ENCODE measurements at places on chromosomes 6 and 20.

- peak; percentile 80 for DNase-seq
Measured at GRCh38 chr20:37630166-37630565, 63.7 kb upstream of the CTNNBL1 start.

- DNase-seq: no peak
Measured at GRCh38 chr20:45701873-45702272, at the start of gene WFDC13. Gene WFDC13, plus strand, starts transcription at chr20:45702038. Its CDS starts 86 bp downstream, at chr20:45702124.

DNA sequence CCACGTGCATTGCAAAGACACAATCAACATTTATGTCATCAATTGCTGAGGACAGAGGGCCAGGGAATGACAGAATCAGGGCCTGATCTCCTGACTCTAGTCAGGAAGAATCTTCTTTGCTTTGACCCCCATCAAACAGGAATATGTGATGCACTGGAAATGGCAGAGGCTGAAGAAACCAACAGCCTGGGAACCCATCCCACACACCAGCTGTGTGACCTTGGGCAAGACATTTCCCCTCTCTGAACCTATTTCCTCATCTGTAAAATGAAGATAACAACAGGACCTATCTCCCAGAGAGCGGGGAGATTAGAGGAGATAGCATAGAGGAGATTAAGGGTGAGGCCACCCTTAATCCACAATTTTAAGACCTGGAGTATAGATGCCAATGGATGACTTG lies 1.5 kb downstream of the HNF4A start:
- no peak for DNase-seq

DNA sequence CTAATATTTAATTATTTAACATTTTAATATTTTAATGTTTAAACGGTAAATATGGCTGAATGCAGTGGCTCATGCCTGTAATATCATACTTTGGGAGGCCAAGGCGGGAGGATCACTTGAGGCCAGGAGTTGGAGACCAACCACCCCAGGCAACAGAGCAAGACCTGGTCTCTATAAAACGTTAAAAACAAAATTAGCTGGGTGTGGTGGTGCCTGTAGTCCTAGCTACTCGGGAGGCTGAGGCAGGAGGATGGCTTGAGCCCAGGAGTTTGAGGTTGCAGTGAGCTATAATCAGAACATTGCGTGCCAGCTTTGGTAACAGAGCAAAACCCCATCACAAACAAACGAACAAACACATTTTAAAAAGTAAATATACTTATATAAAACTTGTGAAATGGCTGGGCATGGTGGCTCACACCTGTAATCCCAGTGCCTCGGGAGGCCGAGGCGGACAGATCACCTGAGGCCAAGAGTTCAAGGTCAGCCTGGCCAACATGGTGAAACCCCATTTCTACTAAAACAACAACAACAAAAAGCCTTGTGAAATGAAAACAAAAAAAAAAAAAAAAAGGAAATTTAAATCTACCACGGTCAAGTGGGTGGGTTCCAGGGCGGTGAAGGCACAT lies 8.2 kb downstream of the SRXN1 start:
- no peak for DNase-seq

- no peak for DNase-seq
Measured at GRCh38 chr6:170074435-170074834, 216.4 kb downstream of the DLL1 start.

- no peak for DNase-seq
Measured at GRCh38 chr6:129280749-129281148, 397.8 kb downstream of the LAMA2 start.

DNA sequence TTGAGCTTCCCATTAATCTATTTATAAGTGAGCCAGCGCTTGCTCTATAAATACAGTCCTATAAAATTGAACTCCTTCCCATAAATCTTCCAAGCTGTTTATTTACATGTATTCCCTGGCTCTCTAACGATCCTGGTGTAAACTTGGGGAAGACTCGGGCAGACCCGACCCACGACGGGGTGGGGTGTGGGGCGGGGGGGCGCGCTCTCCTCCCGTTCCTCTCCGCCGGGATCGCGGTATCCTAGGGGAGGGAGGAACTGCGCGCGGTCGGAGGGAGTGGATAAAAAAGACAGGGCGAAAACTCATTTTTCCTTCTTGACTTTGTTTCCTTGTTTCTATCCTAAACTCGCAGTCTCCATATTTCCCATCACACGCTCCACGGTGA lies 31.1 kb downstream of the TFAP2B start:
- DNase-seq: no peak

GRCh38 chr6:22886650-22887581 lies 317.6 kb downstream of the HDGFL1 start:
- no peak for DNase-seq

GRCh38 chr20:58741384-58741783 lies 48.8 kb downstream of the NPEPL1 start:
- no peak for DNase-seq

GRCh38 chr6:143969077-143969476 lies 39.0 kb downstream of the PLAGL1 start:
- DNase-seq: no peak

- DNase-seq: no peak
Measured at GRCh38 chr6:10460096-10460495, 45.2 kb upstream of the TFAP2A start.

GRCh38 chr6:7145885-7146828 lies 38.4 kb downstream of the RREB1 start:
- DNase-seq: no peak

GRCh38 chr6:134347885-134348805 lies 30.2 kb upstream of the SGK1 start:
- DNase-seq: no peak

DNA sequence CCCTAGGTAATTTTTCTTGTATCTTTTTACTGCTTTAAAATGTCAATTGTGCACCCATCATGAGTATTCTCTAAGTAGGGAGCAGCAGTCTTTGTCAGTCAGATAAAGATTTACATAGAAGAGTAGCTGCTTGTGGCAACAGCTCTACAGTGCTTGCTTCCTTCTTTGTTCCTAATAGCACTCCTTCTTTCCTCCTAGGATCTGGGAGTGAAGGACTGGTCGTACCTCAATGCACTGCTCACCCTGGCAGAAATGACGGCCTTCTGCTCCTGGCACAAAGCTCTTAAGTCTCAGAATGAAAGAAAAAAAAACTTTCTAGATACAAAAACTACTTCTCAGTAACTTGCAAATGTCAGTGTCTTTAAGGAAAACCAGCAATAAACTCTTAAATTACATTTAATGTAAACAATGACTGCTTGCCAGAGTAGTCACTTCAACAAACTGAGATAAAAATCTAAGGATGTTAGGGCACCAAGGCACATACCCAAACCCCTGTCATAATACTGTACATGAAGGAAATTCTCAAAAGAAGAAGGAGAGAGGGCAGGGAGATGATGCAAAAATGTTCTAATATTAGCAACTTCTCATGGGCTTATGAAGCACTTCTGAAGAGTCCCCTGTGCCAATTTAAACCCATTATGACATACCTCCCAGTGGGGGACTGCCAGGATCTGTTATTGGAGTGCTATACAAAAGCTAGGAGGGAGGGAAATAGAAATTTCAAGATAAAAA lies 34.0 kb downstream of the NCOA6 start:
- DNase-seq: peak; percentile 54

DNA sequence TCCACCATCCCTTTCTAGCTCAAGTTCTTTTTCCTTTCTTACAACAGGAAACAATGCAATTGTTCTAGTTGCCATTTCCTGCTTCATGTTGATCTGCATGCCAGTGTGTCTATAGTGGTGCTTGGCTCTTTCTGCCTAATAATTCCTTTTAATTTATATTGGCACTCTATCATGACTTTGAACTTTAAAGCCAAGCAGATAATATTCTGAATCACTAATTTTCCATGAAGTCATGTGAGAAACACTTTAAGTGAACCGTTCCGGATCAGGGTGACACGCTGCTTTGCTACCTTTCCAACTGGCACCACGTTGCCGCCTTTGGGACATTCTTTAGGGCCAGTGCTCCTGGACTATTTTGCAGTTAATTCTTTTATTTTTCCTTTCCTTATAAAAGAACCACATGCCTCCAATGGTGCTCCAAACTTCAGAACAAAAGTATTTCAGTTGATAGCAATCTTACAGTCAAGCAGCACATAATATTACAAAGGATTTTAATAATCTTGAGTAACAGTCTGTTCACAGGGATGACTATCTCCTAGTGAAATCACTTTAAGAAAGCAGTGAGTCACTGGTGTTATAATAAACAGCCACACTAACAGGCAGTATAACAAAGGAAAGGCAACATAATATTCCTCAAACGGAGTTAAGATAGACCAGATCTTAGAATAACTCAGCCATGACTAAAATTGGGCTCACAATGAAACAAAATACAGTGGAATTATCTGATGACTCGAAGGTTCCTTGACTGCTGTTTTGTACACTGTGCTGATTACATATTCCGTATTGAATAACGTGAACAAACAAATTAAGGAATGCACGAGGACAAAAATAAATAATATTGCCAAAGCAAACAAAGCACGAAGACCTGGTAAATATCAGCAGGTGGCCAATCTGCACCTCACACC lies 19.0 kb upstream of the BLOC1S5 start:
- no peak for DNase-seq

- no peak for DNase-seq
Measured at GRCh38 chr20:48957053-48957481, 35.6 kb downstream of the ARFGEF2 start.

- DNase-seq: no peak
Measured at GRCh38 chr6:1406306-1407072, 17.1 kb downstream of the FOXF2 start.

GRCh38 chr6:125444006-125444923 lies 142.5 kb upstream of the HDDC2 start:
- peak; percentile 46 for DNase-seq

DNA sequence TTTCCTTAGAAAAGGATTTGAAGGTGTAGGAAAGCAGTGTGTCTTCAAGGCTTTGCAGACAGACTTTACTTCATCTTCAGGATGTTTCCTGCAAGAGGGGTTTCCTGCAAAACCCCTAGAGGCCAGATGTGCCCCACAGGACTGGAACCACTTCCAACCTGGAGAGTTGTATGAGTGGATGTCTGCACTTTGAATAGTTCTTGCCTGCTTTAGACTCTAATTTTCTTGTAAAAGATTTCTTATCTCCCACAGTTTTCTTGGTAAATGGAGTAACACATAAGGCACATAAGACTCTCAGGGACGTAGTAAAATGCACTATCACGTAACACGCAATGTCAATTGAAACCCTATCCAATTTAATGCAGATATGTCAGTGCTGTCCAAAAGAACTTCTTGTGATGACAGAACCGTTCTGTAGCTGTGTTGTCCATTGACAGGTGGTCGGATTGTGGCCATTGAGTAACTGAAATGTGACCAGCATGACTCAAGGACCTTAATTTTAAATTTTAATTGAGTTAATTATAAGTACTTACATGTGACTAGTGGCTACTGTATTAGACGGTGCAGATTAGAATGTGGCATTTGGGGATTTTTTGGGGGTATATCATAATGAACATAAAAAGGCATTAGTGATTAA lies 118.7 kb downstream of the JARID2 start:
- DNase-seq: peak; percentile 34

DNA sequence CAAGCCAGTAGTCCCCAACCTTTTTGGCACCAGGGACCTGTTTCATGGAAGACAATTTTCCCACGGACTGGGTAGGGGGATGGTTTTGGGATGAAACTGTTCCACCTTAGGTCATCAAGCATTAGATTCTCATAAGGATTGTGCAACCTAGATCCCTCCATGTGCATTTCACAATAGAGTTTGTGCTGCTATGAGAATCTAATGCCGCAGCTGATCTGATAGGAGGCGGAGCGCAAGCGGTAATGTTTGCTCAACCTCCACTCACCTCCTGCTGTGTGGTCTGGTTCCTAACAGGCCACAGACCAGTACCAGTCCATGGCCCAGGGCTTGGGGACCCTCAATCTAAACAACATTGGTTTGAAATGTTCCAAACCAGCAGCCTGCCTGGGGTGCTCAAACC lies 137.0 kb upstream of the STXBP5 start:
- DNase-seq: no peak

GRCh38 chr20:31676609-31676989 lies 38.9 kb downstream of the COX4I2 start:
- no peak for DNase-seq
